ENCODE measurements at places on chromosomes 7 and 10.

- DNase-seq: peak; percentile 6
These were observed 27.3 kb downstream of the HYAL4 start for GRCh38 chr7:123871998-123872867.

DNA sequence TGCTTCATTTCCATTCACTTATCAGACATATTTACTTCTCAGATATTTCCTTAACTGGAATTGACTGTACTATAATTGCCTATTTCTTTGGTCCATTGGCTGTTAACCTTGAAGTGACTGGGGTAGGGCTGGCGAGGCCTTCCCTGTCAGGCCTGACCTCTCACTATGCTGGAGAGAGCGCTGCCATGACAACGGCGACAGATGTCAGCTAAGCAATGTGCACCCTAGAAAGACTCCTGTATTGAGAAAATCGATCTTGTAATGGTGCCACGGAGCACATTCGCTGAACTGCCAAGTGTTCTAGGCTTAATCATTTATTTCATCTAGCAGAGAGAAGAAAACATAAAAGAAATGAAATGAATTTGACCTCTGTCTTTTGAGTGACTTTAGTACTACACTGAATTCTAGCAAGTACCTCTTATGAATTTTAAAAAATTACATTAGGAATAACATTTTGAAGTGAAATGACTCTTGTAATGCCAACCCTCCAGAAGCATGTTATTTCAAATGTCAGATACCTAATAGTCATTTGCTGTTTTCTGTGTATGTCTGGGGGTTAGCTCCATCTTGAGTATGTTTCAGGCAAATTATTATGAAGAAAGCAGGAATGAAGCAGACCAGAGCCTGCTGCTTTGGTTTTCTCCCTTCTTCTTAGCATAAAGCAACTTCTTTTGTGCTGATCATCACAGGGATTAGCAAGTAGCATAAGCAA, 148.0 kb downstream of the SNX10 start:
- no peak for DNase-seq

GRCh38 chr10:10919976-10920375, 97.7 kb upstream of the CELF2 start:
- DNase-seq: no peak

GRCh38 chr10:60043561-60044241, 137.3 kb upstream of the CCDC6 start:
- no peak for DNase-seq

DNA sequence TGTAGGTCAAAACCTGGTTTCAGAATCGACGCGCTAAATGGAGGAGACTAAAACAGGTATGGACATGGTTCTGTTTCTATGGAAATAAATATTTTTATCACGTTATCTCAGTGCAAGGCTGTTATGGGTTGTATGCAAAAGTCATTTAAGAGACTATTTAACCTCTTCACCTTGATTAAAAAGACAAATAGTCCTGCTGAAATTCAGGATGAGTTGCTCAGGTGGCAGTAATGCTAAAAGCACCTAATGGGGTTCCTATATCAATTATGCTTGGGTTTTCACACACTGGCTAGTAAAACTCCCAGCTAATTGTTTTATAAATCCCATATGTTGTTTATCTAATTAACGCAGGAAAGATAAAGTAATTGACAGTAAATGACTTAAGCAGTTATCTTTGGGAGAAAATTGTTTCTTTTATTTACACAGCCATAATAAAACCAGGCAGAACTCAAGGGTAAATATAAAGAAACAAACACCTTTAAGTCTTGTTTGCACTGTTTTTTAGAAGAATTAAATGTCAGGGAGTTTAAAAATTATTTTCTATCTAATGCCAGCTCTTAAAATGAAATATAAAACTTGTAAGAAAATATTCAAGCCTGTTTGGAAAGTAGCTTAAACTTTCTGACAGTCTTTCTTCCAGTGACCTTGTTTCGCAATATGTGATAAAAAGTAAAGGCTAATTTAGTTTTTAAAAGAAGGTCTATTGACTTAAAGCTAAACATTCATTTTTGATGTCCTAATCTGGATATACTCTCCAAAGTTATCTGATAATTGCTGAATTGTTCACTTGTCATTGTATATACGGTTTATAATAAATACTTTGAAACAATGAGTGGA, 3.2 kb downstream of the HHEX start:
- no peak for DNase-seq

DNA sequence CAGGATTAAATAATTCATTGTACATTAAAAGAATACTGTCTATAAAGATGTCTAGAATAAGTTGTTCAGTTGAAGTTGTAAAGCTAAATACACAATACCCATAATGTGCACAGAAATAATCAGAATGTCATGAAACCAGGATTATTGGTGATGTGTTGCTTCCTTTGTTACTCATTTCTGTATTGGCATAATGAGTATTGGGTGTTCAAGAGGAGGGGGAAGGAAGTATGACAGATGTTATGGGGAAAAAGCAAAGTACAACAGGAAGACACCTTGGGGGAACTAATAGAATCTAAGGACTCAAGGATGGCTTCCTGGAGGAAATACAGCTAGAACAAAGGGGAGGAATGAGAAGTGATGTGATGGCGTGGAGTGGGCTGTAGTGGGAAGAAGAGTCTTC, 15.0 kb downstream of the ANKRD1 start:
- no peak for DNase-seq

- DNase-seq: no peak
These were observed 120.6 kb upstream of the FOXP2 start for GRCh38 chr7:114294036-114294435.

- peak; percentile 10 for DNase-seq
These were observed 112.4 kb upstream of the YAE1 start for GRCh38 chr7:39453743-39454355.

GRCh38 chr10:114519306-114519669, 115.0 kb upstream of the AFAP1L2 start:
- no peak for DNase-seq

GRCh38 chr7:121510302-121510701, 114.2 kb upstream of the FAM3C start:
- DNase-seq: no peak

GRCh38 chr7:69599955-69600709, 1.9 kb downstream of the AUTS2 start:
- no peak for DNase-seq

- no peak for DNase-seq
These were observed 44.7 kb upstream of the CDK6 start for GRCh38 chr7:92881091-92881485.

DNA sequence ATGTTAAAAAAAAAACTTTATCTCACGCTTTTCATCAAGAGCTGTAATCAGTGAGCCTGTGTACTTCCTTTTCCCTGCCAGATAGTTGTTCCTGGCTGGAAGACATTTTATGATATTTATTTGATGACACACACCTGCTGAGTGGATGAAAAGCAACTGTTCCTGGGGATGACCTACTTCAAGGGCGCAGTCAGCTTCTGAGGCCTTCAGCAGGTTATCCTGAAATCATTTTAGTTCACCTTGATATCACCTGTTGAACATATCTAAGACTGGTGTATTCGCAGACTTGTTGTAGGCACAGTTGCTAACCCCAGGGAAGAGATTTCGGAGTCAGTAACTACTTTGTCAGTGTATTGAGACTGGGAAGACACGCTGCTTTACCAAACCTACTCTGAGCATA, 234.5 kb upstream of the TCF7L2 start:
- no peak for DNase-seq

DNA sequence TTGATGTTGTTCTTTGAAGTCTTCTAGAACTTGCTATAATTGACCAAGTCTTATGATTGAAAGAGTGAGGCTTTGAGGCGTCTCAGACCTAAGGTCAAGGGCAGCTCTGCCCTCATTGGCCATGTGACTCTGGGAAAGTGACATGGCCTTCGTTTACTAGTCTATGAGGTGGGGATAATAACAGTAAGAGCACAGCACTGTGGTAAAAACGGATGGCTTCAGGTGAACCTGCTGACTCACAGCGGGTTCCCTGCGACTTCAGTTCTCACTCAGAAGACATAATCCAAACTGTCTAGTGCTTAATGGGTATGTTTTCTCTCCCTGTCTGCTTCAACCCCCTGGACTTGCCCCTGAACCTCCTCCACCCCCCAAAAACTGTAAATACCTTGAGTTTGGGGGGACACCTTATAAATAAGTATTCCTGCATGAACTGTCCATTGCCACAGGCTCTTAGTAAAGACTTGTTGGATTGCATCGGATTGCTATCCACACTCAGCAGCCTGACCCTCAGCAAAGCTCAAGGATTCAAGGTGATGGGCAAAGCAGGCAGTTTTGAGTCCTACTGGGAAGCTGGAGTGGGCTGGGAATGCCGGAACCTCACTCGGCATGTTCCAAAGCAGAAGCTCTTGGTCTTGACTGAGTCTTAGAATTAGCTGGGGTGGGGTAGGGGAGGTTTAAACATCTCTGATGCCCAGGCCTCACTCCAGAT, 304.6 kb downstream of the KLF6 start:
- DNase-seq: no peak

DNA sequence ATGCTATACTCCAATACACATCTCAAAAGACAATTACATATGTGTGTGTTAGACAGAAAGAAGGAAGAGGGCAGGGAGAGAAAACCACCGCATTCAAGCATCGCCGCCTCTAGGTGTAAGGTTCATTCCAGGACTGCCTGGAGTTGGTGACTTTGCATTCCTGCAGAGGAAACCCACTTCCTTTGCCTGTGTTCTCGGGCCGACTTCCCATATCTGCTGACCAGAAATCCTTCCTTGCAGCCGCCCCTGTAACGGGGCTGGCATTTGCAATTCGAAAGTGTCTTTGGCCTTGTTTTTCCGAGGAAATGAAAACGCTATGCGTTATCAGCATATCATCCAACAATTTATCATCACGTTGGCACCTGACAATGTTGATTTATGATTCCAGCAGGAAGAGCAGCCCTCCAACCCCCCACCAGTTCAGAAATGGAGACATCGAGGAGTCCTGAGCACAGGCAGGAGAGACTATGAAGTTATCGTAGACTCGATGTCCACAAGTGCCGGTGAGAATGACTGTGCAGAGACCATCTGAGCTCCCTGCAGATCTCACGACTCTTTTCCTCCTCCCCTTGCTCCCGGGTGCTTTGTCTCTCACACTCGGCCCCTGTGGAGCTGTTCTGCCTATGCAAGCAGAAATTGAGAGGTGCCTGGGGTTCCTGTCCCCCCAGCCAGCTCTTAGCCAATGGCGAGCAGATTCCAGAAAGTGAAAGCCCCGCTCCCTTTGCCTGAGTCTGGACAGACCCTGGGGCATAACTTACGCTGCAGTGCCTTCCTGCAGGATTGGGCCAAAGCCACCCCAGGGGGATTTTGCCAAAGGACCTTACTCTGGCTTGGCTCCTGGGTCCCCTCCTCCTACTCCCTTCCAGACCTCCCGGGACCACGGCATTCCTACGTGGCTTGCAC, 68.9 kb upstream of the FOXK1 start:
- DNase-seq: no peak

GRCh38 chr10:55013318-55013717, 212.3 kb upstream of the PCDH15 start:
- DNase-seq: no peak

- DNase-seq: no peak
These were observed 3.3 kb upstream of the FAS start for GRCh38 chr10:88987243-88987725.

- no peak for DNase-seq
These were observed 86.5 kb upstream of the KLF6 start for GRCh38 chr10:3871424-3871996.

DNA sequence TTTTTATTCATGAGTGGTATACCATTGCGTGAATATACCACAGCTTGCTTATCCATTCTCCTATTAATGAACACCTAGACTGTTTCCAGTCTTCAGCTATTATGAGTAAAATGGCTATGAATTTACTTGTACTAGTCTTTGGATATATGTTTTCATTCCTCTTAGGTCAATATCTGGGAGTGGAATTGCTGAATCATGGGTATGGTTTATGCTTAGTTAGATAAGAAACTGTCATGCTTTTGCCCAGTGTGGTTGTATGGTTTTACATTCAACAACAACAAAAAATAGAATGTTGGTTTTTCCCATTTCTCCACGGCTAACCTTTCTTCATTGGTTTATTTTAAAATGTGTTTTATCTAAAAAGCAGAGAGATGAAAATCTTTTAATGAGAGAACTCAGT, 308.3 kb downstream of the PHF14 start:
- no peak for DNase-seq

DNA sequence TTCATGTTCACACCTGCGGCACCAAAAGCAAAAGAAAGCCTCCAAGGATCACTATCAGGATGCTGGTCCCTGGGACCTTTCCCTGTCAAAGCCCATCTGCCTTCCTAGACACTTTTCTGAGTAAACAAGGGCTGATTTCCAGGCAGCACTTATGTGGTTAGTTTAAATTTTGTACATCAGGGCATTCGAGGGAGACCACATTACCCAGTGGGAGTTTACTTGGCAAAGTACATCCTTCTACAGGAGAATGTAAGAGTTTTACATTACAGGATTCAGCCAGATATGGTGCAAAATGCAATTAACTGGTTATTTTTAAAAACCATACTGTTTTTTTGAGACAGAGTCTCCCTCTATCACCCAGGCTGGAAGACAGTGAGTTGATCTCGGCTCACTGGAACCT, 132.1 kb downstream of the CSTF2T start:
- no peak for DNase-seq

DNA sequence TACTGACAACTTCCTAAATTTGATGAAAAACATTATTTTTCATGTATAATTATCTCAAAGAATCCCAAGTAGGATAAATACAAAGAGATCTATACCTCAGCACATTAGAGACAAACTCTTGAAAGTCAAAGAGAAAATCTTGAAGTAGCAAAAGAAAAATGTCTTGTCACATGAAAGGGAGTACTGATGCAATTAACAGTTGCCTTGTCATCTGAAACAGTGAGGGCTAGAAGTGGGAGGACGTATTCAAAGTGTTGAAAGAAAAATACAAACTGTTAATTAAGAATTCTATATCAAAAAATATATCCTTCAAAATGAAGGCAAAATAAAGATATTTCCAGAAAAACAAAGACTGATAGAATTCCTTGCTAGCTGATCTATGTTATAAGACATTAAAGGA, 35.5 kb upstream of the ARHGAP22 start:
- DNase-seq: no peak

DNA sequence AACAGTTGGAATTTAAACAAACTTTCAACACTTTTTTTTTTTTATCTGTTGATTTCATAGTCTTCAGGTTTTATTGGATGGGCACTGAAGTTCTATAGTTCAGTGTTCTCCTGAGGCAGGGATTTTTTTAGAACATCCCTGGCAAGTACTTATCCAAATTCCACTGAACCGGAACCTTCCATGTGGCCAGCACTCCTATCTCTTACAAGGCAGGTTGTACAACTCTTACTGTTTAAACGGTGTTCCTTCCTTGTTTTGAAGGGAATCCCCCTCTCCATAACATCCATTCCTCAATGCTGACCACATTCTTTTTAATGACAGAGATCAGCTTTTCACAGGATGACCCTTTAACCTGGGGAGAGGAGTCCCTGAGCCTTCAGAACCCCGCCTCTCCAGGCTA, 238.9 kb upstream of the CTBP2 start:
- DNase-seq: no peak

DNA sequence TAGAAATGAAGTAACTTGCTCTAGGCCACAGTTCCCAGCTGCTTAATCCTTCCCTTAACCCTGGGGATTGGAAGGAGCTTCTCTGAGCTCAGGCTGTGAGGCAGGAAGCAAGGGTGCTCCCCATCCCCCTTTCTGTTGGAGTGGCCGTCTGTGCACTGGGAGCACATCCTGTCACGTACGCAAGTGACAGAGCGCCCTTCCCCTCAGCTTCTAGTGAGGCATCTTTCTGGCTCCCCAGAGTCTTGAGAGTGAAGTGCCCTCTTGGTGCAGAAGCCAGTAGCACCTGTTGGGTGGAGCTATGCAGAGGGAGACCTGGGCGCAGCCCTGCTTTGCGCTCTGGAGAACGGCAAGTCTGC, 47.8 kb downstream of the SHH start:
- DNase-seq: peak; percentile 60

GRCh38 chr10:3147117-3147820, 25.3 kb downstream of the PITRM1 start:
- no peak for DNase-seq

- no peak for DNase-seq
These were observed 51.8 kb upstream of the RHEB start for GRCh38 chr7:151571471-151571870.

All from stimulated activated CD4-positive, alpha-beta T cell treated with anti-CD3 and anti-CD28 coated beads, Interleukin-1b, Interleukin-23, amount 100 ng/mL, for 24 hours (primary cell).